ENCODE measurements at places on chromosomes 4 and X. TPM values are rescaled to one million over a fixed set of nuclear protein-coding genes. Genes with fewer than 3 reads are reported as not detected.

CCNA2 gene
- total RNA-seq: 26.4 TPM

MMRN1 gene
- 0.13 TPM for total RNA-seq

GAGE12F gene
- total RNA-seq: not detected

CSAG2 gene
- total RNA-seq: not detected

HSFX4 gene
- total RNA-seq: not detected

GLOD5 gene
- total RNA-seq: not detected
